KBM-7 (cell line): ENCODE measurements at places on chromosomes 2 and 18.

DNA sequence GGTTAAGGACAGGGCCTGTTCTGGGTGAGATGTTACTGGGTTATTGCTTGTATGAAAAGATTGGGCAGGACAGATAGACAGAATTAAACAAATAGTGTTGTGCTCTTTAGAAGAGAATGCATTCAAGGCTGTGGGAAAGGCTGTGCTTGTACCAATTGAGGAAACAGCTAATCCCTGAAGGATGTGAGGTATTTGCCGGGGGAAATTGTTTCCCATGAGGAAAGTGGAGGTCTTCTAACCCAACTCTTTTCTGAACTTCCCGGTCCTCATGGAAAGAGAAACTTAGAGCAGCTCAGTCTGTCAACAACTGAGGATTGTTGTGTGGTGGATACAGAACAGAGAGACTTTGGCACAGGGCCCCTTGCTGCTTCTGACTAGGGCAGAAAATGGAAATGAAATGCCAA, 9.5 kb downstream of the SLC1A4 start:
- no peak for DNase-seq

DNA sequence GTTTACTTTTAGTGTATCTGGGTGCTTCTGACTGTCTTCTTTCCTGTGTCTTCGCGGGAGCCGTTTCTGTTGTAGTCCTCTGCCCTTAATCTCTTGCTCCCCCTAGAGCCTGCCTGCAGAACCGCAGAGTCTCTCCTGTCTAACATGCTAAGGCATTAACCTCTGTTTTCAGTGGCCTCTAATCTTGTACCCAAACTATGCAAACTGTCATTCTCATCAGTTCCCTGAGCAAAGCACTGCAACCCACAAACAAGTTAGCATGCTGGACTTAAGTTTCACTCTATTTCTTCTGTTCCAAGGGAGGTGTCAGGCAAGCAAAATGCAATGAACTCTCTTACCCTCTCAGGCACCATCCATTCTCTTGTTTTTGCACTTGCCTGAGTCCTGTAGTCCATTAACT, 138.4 kb downstream of the OTX1 start:
- peak; percentile 51 for DNase-seq

- DNase-seq: peak; percentile 45
These were observed 19.9 kb downstream of the SH2D6 start for GRCh38 chr2:85438201-85439024.

GRCh38 chr2:46776687-46777327, 138.8 kb downstream of the MCFD2 start:
- peak; percentile 42 for DNase-seq

DNA sequence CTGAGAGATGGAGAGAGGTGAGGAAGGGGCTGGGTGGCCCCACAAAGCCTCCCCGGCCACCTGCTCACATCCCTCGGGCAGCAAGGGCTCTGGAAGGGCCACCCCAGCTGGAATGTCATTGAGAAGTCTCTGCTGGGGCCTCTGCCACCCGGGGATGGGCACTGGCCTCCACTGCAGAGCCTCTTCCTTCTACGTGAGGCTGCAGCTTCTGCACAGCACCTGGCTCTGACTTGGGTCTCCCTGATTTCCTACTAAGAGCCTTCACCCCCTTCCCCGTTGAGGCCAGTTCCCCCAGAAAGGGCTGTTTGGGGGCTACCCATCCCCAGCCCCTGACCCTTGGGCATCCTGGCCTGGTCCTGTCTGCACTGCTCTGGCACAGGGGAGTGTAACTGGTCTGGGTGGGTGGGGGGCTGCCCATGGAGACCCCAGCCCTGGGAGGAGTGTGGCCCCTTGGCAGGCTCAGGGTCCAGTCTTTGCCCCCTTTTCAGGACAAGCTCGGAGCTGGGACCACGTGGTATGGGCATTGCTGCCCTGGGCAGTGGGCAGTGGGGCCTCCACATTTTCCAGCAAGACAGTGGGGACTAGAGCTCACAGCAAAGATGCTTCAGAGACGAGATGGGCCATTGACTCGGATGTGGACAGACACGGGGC, 5.6 kb downstream of the PDCD1 start:
- DNase-seq: no peak

GRCh38 chr2:144498277-144498676, 21.6 kb downstream of the ZEB2 start:
- DNase-seq: peak; percentile 46
